ENCODE measurements at places on chromosomes 7 and 10.

DNA sequence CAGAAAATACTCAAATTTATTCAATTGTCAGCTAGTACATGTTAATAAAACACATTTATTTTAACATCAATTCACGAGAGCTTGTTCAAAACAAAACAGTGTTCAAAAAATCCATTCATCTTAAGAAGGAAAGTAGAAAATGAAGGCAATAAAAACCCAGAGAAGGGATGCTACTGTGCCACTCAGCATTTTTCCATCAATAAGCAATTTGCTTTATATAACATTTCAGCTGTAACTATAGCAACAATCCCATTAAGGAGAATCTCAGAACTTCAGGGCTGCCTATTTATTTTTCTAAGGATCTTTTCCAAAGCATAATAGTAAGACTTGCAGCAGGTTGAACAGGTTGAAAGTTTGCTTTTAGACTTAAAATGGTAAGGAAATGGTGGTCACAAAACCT lies 190.5 kb downstream of the PCLO start:
- no peak for DNase-seq

DNA sequence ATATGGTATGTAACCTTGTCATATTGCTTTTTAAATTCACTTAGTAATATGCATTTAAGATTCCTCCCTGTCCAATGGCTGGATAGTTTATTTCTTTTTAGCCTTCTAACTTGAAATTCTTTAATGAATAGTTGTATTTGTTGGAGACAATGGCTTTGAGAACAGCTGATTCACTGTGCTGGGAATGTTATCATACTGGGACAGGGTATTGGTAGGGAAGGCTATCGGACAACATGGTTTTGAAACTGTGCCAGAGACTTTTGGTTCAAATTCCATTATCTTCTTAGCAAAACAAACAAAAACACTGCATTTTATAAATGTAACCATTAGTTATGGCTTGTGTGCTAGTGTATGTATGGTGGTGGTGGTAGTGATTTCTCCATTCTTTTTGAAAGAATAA lies 517.1 kb upstream of the ANKRD30A start:
- DNase-seq = peak; percentile 56

DNA sequence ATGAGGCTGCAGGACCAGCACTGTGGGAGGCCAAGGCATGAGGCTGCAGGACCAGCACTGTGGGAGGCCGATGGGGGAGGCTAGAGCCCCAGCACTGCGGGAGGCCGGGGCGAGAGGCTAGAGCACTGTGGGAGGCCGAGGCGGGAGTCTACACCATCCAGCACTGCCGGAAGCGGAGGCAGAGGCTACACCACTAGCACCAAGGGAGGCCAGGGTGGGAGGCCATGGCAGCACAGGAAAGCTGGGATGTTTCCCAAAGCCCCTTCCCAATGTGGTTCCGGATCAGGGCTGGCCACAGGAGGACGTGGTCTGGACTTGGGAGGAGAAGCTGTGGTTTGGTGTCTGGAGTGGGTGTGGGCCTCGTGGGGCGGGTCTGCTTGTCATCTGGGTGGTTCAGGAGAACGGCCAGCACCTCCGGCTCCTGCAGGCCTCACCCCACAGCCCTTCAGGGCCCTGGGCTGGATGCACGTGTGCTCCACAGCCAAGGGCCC lies 43.6 kb downstream of the PDGFA start:
- no peak for DNase-seq

- DNase-seq = no peak
These were observed 382 bp downstream of the DIP2C start for GRCh38 chr10:689121-689451.

DNA sequence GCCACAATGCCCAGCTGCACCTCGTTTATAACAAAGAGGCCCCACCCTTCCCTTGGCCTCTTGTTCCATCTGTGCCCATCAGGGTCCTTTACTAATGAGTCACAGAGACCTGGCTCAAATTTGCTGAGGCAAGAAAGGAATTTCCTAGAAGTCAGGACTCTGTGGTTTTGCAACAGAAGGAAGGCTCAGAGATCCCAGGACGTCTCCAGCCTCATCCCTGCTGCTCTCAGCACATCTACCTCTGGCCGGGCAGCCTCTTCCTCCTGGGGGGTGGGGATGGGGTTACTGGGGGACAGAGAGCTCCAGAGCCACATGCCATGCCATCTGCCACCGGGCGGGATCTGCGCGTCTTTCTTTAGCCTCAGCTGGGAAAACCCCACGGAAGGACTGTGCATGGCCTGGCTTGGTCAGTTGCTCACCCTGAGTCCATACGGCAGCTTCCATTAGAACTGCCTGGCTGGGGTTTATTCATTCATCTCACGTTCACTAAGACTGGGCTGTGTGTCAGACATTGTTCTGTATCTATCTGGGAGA lies 41.9 kb upstream of the PSMG3 start:
- peak; percentile 95 for DNase-seq

- DNase-seq = no peak
These were observed 21.2 kb downstream of the GLCCI1 start for GRCh38 chr7:7989616-7990440.

DNA sequence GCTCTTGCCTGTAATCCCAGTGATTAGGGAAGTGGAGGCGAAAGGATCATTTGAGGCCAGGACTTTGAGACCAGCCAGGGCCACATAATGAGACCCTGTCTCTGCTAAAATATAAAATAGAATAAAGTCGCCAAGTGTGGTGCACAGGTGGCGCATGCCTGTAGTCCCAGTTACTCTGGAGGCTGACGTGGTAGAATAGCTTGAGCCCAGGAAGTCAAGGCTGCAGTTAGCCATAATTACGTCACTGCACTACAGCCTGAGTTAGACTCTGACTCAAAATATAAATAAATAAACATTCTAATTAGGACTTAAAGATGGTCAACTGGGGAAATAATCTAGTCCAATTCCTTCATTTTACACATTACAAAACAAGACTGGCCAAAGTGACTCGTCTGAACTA lies 768 bp downstream of the CHCHD2 start:
- peak; percentile 71 for DNase-seq

GRCh38 chr10:125093199-125093973 lies 67.0 kb downstream of the CTBP2 start:
- peak; percentile 71 for DNase-seq

DNA sequence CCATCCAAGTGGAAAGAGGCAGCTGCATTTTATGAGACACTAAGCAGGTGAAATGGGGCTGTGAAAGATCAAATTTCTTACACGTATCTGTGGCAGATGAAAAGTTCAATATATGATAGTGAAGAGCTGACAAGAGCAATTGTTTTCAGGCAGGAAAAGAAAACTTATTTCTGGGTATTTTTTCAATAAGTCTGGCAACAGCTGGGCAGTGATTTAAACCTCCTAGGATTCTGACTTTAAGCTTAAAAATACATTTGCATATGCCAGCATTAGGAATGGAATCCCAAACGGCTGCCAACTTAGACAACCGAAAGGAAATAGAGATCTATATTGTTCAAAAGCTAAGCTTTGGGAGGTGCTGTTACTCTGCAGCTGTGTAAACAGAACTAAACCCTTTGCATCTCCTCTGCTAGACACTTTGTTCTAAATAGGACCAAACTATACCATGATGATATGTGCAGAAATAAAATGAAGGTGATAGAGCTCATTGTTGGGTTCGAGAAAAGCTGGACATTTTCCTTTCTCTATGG lies 26.1 kb downstream of the DYNC1I1 start:
- DNase-seq = no peak

DNA sequence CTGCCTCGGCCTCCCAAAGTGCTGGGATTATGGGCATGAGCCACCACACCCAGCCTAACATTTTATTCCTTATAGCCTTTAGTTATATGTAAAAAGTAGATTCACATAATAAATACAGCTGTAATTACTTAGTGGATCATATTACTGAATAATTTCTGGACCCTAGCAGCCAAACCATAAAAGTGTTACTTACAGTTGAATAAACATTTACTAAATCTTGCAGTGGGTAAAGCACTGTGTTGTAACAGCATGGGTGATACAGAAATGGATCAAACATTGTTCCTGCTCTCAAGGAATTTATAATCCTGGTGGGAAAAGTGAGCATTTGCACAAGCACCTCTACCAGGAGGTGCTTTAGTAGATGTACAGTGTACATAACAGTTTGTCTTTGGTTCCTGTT lies 25.0 kb downstream of the BPGM start:
- no peak for DNase-seq

Measured in AG10803 (cell line).